ENCODE measurements at places on chromosomes 2 and 18. TPM values are rescaled to one million over a fixed set of nuclear protein-coding genes. Genes with fewer than 3 reads are reported as not detected.

GRCh38 chr2:204827701-204828590, 282.7 kb downstream of the PARD3B start:
- no peak overlapping the region for H3K27ac ChIP-seq
- no peak for DNase-seq
- no peaks in the 10 kb centered on the region for H3K36me3 ChIP-seq
- no peak overlapping the region for H3K4me3 ChIP-seq

DNA sequence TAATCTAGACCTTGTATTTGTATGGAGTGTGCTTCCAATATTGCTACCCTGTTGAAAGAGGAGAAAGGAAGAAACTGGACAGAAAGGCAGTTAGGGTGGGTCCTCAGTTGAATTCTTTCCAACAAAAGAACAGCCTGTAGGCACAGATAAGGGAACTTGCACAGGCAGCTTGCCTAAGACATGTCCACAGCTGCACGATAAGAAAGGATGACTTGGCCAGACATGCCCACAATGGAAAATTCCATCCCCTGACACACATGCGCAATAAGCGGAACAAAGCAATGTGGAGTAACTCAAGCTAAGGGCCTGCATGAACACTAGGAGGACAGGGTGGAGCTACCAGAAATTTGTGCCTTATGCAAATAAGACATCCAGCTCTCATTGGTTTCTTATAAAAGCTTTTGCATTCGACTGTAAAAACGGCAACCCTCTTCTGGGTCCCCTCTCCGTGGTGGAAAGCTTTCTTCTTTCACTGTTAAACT, 1084.7 kb upstream of the NXPH2 start:
- H3K4me3 ChIP-seq, result no peak overlapping the region
- no peaks in the 10 kb centered on the region for H3K27me3 ChIP-seq
- no peak overlapping the region for H3K27ac ChIP-seq

- H3K4me1 ChIP-seq, result no peaks in the 10 kb centered on the region
- DNase-seq, result no peak
- no peak overlapping the region for H3K4me3 ChIP-seq
- H3K27ac ChIP-seq, result no peak overlapping the region
- no peaks in the 10 kb centered on the region for H3K36me3 ChIP-seq
Measured at GRCh38 chr18:49865401-49865800, 52.1 kb upstream of the ACAA2 start.

GRCh38 chr2:111946294-111947114, 48.1 kb downstream of the MERTK start:
- H3K4me3 ChIP-seq, result no peak overlapping the region
- no peak for DNase-seq
- H3K27me3 ChIP-seq, result peaks cover 16% of the 10 kb centered on the region
- no peaks in the 10 kb centered on the region for H3K36me3 ChIP-seq

DNA sequence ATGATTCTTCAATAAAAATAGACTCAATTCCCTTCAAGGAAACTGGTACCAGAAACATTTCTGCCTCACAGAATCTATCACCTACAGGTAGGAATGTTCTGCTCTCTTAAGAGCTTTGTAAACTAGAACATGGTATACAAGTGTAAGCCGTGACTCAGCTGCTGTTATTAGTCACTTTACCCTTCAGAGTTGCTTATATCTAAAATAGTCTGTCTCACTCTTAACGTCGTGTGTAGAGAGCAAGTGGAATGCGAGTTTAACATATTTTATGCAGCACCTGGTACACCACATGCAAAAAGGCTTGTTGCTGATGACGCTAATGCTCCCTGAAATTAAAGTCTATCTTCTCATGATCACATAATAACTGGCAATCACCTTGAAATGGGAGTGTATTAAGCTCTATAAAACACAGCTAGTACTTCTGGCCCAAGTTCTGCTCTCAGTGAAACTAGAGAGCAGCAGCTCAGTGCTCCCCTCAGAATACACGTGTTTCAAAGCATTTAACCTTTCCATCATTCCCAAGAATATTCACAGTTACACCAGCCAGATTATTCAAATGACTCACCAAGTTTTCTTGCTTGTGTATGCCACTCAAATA, 420.0 kb downstream of the ZEB2 start:
- no peak overlapping the region for H3K4me3 ChIP-seq
- no peak overlapping the region for H3K27ac ChIP-seq
- H3K4me1 ChIP-seq, result no peaks in the 10 kb centered on the region

DNA sequence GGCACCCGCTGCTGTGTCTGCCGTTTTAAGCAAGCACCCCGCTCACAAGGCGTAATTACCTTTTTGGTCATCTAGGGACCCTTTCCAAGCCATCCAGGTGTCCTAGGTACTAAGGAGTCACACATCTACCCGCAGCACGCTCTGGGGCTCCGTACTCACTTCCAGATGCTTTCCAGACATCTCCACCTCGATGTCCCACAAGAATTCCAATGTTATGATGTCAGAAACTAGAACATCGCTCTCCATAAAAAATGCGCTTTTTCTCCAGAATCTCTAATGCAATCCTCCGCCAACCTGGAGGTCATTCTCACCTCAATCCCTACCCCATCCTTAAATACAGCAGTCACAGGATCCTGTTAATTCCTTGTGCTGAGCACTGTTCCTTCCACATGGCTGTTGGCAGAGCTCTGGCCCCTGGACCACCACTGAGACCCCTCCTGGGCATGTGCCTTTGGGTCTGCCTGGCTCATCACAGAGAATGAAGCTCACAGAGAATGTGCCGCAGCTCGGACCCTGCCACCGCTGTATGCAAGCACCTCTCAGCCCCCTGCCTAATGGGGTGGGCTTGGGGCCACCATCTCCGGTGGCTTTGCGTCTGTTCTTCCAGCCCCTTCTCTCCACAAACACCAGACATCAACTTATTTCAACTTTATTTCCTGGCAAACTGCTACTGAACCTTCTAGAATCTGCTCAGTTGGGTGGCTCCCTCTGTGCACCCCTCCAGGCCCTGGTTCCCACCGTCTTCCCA, 4.6 kb upstream of the PXDN start:
- no peaks in the 10 kb centered on the region for H3K36me3 ChIP-seq
- H3K27ac ChIP-seq, result no peak overlapping the region
- H3K4me1 ChIP-seq, result peaks cover 6% of the 10 kb centered on the region
- H3K27me3 ChIP-seq, result peaks cover 20% of the 10 kb centered on the region

DNA sequence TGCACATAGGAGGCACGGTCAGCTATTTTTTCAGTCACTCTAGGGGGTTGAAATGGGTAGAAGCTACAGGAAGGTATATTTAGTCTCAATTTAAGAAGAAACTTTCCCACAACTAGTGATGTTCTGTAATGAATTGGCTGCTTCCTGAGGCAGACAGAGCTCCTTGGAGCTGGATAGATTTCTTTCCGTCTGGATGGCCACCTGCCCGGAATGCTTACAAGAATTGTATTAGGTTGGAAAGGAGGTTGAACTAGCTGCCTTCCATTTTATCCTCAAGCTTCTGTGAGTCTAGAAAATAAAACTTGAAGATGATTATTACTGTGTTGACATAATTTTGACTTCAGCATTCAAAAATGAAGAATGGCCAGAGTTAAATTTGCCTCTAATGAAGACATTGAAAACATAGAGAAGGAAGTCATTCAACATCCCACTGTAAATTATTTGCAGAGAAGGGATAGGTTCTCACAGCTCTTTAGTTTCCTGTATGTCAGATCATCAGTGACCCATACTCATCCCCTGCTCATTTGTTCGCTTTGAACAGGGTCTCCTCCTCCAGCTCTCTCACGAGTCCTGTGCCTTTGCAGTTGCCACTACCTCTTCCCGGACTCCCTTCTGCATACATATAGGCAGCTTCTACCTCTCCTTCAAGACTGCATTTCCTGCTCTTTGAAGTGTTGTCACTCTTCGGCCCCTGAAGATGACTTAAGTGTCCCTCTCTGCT, 88.8 kb downstream of the CRIM1 start:
- no peak overlapping the region for H3K27ac ChIP-seq
- no peaks in the 10 kb centered on the region for H3K27me3 ChIP-seq
- peaks cover 18% of the 10 kb centered on the region for H3K36me3 ChIP-seq
- peaks cover 13% of the 10 kb centered on the region for H3K4me1 ChIP-seq
- DNase-seq, result no peak
- H3K4me3 ChIP-seq, result no peak overlapping the region

GRCh38 chr2:85468704-85469349, 50.3 kb downstream of the SH2D6 start:
- no peak overlapping the region for H3K27ac ChIP-seq
- no peaks in the 10 kb centered on the region for H3K4me1 ChIP-seq
- no peaks in the 10 kb centered on the region for H3K27me3 ChIP-seq
- no peak overlapping the region for H3K4me3 ChIP-seq
- no peak for DNase-seq

GRCh38 chr2:158542577-158542976, 85.8 kb downstream of the PKP4 start:
- H3K4me1 ChIP-seq, result peaks cover 10% of the 10 kb centered on the region
- no peak overlapping the region for H3K27ac ChIP-seq
- no peak for DNase-seq
- no peak overlapping the region for H3K4me3 ChIP-seq
- H3K36me3 ChIP-seq, result peaks cover 10% of the 10 kb centered on the region
- H3K27me3 ChIP-seq, result no peaks in the 10 kb centered on the region

GRCh38 chr2:169507698-169508097, 1.8 kb upstream of the KLHL41 start:
- no peak for DNase-seq
- H3K4me1 ChIP-seq, result peaks cover 2% of the 10 kb centered on the region
- no peaks in the 10 kb centered on the region for H3K27me3 ChIP-seq

DNA sequence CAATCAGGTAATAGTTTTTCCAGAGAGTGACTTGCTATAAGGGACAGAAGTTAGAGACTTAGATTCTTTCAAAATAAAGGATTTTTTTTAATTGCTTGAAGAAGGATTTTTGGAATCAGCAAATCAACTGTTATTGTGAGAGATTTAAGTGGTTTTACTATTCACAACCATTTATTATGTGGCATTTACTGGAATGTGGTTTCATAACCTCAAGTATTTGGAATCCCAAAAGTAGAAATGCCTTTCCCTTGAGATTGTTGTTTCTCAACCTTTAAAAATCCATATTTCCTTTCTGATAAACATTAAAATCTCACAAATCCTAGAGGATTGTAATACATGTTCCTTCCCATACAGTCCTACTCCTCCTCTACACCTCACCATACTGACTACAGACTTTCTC, 5.0 kb downstream of the TANK start:
- H3K4me1 ChIP-seq, result peaks cover 68% of the 10 kb centered on the region
- peak overlapping the region; percentile 69 for H3K4me3 ChIP-seq
- peaks cover 69% of the 10 kb centered on the region for H3K36me3 ChIP-seq
- peak overlapping the region; percentile 72 for H3K27ac ChIP-seq

DNA sequence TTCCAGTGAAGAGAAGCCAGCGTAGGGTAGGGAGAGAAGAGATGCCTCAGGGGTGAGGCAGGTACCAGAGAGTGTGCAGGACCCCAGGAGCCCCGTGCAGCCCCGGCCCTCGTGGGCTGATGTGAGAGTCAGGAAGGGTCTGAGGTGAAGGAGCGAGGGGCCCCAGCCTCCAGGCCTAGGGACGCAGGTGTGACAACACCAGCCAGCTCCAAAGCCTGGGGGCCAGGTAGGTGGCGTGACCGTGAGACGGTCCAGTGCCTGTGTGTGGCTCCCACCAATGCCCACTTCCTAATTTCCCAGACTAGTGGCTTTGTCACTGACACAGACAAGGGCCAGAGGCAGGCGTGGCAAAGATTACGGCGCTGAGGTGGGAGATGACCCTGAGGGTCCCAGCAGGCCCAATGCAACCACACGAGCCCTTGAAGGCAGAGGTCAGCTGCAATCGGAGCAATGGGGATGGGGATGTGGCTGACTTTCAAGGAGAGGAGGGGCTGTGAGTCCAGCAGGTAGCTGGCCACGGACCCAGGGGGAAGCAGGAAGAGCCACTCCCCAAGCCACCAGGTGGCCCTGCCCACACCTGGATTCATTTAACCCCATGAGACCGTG, 86.0 kb upstream of the SNTG2 start:
- no peak for DNase-seq
- no peak overlapping the region for H3K4me3 ChIP-seq
- H3K4me1 ChIP-seq, result no peaks in the 10 kb centered on the region
- no peaks in the 10 kb centered on the region for H3K27me3 ChIP-seq
- H3K27ac ChIP-seq, result no peak overlapping the region

- no peaks in the 10 kb centered on the region for H3K27me3 ChIP-seq
- H3K27ac ChIP-seq, result no peak overlapping the region
- no peaks in the 10 kb centered on the region for H3K36me3 ChIP-seq
- no peak for DNase-seq
- no peak overlapping the region for H3K4me3 ChIP-seq
Measured at GRCh38 chr18:25592804-25593360, 240.9 kb upstream of the ZNF521 start.

DNA sequence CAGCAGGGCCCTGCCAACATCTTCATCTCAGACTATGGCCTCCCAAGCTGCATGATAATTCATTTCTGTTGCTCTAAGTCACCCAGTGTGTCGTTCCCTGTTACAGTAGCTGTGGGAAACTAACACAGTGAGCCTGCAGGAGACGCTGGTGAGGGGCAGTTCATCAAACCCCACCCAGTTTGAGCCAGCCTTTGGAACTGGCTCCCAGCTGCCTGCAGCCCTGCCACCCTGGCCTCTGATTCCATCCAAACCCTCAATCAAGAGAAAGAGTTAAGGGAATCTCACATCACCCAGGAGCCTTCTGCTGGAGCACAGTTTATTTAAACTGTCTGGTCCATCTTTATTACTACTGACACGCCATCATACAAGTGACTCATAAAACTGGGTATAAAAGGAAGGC, 64.9 kb upstream of the ZCCHC2 start:
- peaks cover 5% of the 10 kb centered on the region for H3K4me1 ChIP-seq
- H3K4me3 ChIP-seq, result no peak overlapping the region
- no peaks in the 10 kb centered on the region for H3K36me3 ChIP-seq
- no peak overlapping the region for H3K27ac ChIP-seq
- DNase-seq, result peak; percentile 31
- no peaks in the 10 kb centered on the region for H3K27me3 ChIP-seq

- no peak overlapping the region for H3K27ac ChIP-seq
- no peaks in the 10 kb centered on the region for H3K27me3 ChIP-seq
- DNase-seq, result no peak
- H3K36me3 ChIP-seq, result no peaks in the 10 kb centered on the region
- no peaks in the 10 kb centered on the region for H3K4me1 ChIP-seq
- no peak overlapping the region for H3K4me3 ChIP-seq
Measured at GRCh38 chr18:6495536-6495935, 80.8 kb upstream of the L3MBTL4 start.

GRCh38 chr18:26510337-26510736, 38.0 kb downstream of the KCTD1 start:
- DNase-seq, result no peak
- H3K4me3 ChIP-seq, result no peak overlapping the region
- H3K27me3 ChIP-seq, result no peaks in the 10 kb centered on the region
- no peak overlapping the region for H3K27ac ChIP-seq
- H3K36me3 ChIP-seq, result no peaks in the 10 kb centered on the region

Gene LCT
- 0.31 TPM for total RNA-seq

Gene ARHGAP15
- 56.2 TPM for total RNA-seq

Gene CCDC102B
- 1.1 TPM for total RNA-seq

Gene PROKR1
- not detected for total RNA-seq

Gene ANKRD62
- total RNA-seq, result not detected

Gene NYAP2
- total RNA-seq, result not detected

Gene SPP2
- not detected for total RNA-seq

Data from activated CD4-positive, alpha-beta T cell treated with anti-CD3 and anti-CD28 coated beads, Interleukin-2, amount 10 ng/mL, durations not matched to agents 24 days and 14 days (primary cell).